Stimulated activated CD8-positive, alpha-beta memory T cell treated with anti-CD3 and anti-CD28 coated beads, Interleukin-2, amount 100 ng/mL, for 1 hour (primary cell): ENCODE measurements at places on chromosomes 5 and 9.
A peak's percentile ranks its signal among the peaks of the same experiment; 100 is the strongest.

DNA sequence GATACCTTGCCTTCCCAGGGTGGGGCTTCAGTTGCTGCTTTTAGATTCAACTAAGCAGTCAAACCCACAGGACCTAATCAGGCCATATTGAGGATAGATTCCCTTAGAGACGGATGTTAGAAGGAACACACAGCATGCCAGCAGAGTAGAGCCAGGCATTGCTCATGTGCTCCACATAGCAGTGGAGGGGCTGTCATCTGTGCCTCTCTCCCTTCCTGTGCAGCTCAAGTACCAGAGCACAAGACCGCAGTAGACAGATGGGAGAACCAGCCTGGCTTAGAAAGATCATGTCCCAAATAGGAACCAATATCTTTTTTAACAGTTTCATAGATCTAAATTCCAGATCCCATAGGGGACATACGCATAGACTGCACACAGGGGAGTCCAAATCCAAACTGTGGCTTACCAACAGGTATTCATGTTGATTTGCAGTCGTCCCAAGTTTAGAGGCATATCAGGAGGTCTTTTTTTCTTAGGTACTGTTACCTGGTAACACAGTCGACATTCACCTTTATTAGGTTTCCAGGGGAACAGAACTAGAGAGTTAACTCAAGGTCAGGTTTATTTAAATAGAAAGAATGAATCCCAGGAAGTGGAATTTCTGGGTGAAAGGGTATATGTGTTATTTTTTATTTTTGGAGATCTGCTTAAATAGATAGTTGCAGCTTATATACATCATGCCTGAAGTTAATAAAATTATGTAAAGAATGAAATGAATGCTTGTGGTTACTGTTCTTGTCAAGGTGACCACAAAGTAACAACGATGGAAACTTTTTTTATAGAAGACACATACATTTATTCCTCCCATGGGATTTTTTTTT lies 43.5 kb upstream of the PCAT7 start:
- DNase-seq = no peak

DNA sequence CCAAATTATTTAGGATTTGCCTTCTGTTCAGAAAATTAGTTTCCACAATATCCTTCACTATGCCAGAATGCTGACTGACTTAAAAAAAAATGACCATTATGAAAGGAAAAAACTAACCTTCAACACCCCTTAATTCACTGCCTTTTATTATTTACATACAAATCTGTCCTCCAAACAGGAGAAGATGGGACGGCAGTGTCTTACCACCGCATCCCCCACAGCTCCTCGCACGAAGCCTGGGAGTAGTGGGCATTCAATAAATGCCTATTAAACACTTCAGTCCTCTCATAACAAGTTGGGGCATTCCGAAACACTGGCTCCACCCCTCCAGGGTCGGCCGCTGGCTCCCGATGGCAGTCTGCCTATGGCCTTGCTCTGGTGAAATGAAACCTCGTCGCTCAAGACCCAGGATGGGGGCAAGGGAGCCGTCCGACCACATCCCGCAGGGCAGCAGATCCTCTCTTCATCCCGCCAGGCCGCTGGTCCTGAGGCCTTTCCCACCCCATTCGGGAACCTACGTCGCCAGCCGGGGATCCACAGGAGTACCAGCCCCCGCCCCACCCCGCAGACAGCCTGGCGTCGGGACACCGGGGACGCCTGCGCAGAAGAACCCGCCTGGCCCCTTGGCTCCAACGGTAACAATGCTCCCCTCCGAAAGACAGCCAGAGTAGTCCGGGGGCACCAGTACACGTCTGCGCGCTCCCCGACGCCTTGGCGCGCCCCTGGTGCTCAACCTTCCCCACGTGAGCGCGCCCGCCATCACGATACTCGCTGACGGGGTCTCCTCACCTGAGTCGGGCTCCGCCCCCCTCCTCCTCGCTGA lies 613 bp downstream of the ZBTB5 start:
- DNase-seq = peak; percentile 76

GRCh38 chr5:72355706-72356299 lies 35.6 kb downstream of the PTCD2 start:
- no peak for DNase-seq

DNA sequence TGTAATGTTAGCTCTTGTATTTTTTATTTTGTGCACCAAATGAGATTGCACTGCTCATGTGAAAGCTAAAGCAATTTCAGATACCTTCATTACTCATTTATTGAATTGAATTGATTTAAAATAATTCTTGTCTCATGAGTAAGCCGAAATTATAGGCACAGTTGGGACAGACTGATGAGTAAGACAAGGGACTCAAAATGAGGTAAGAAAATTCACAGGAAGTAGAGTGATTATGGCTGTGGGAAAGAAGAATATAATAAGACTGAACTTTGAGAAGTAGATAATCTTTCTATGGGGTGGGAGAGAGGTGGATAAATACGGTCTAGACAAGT lies 51.1 kb downstream of the NUDT12 start:
- no peak for DNase-seq

DNA sequence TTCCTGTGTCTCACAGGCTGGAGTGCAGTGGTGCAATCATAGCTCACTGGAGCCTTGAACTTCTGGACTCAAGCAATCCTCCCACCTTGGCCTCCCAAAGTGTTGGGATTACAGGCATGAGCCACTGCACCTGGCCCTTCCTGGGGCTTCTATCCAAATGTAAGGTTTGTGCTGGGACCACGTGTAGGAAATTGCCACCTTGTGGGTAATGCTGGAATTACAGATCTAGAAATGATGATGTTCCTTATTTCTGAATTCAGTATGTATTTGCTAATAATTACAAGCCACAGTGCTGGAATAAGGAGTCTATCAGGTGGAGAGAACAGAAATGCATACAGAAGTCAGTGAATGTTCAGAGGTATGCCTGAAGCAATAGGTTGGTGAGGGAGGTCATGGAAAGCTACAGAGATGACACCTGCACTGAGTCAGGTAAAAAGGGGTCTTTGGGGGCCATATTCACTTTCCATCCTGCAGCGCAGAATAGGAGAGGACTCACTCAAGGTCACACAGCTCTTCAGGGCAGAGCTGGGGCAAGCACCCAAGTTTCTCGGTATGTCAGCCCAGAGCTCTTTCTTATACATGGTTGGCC lies 8.8 kb upstream of the IGFBPL1 start:
- no peak for DNase-seq

DNA sequence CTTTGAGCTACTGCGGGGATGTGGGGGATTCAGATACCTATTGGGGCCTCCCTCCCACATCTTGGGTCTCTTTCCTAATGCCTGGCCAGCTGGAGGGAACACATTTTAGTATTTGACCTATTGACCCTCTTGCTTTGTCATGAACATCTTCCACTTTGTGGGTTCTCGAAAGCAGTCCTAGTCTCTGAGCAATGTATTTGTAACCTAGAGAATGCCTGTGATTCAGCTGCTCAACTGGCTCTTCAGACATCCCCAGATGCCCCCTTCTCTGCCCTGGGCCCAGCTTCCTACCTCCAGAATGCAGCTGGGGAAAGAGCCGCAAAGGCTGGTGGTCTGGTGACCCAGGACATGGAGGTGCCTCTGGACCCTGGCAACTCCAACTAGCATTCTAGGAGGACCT lies 32.2 kb downstream of the APTX start:
- no peak for DNase-seq

GRCh38 chr9:33850267-33850629 lies 33.3 kb downstream of the UBE2R2 start:
- no peak for DNase-seq

DNA sequence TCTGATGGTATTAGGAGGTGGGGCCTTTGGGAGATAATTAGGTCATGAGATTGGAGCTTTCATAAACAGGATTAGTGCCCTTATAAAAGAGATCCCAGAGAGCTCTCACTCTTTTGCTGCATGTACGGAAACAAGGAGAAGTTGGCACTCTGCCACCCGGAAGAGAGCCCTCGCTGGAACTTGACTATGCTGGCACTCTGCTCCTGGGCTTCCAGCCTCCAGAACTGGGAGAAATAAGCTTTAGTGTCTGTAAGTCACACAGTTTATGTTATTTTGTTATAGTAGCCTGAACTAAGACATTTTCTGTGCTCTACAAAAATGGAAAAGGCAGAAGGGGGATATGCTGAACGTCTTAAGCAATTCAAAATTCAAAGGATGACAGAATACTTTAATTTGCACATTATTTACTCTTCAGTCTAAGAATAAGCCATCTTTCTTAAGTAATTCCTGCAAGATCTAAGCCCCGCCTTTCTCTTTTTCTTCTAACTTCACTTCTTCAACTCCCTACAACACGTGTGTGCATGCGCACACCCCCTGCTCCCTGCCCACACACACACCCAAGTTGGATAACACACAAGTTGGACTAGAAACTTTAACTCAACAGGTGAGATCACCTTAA lies 17.3 kb downstream of the NFIB start:
- DNase-seq = no peak

- no peak for DNase-seq
Measured at GRCh38 chr5:162473041-162473714, 405.6 kb downstream of the GABRG2 start.

- no peak for DNase-seq
Measured at GRCh38 chr5:43646992-43647391, 44.0 kb downstream of the NNT start.

DNA sequence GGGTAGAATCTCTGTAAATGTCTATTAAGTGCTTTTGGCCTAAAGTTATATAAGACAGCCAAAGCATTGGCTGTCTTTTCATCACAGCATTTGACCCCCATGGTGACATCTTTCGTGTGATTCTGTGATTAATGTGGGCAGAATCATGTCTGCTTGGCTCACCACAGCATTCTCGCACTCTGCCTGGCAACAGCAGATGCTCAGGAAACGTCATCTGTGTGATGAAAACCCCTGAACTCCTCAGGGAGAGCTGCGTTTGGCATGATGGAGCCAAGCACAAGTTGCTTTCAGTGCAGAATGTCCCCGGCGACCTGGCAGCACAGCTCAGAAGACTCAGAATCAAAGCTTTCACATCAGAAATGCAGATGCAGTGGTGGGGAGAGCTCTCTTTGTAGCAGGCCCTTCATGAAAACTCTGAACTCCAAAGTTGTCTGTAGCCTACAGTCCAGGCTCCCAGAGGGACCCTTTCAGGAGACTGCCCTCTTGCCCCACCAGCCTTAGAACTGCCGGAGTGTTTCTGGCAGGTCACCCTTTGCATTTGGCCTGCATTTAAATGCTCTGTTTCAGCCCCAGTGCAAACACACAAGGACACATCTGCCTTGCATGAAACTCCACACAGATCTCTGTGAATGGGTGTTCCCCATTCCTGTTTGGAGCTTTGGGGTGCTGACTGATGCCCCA lies 155.6 kb upstream of the PANK3 start:
- no peak for DNase-seq

GRCh38 chr5:153623751-153624450 lies 133.4 kb downstream of the GRIA1 start:
- no peak for DNase-seq

DNA sequence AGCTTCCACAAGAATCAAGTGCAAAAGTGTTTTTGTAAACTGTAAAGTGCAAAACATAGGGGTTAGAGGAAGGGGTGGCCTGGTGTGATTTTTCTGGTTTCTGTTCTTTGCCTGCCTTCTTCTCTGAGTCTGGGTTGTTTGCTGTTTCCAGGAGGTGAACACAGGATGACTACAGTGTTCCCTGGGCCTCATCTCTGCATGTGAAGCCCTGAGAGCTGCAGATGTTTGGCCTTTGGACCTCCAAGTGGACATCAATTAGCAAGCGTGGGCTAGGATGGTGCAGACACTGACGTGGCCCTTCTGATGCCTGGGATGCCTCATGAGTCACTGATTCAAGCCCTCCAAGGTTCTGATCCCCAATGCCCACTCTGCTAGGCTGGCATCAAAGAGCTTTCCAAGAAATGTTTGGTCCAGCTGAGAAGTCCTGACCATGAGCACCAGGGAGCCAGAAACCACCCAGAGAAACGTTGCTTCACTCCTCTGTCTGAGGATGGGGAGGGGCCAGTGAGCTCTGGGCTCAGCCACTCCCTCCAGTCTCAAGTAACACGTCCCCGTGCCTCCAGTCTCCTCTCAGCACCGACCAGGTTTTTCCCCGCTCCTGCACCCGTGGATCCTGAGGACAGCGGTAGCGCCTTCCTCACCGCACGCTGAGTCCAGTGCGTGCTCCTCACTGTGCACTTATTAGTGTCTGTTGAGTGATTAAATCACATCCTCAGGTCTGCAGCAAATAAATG lies 7.6 kb downstream of the IL9 start:
- DNase-seq = no peak

DNA sequence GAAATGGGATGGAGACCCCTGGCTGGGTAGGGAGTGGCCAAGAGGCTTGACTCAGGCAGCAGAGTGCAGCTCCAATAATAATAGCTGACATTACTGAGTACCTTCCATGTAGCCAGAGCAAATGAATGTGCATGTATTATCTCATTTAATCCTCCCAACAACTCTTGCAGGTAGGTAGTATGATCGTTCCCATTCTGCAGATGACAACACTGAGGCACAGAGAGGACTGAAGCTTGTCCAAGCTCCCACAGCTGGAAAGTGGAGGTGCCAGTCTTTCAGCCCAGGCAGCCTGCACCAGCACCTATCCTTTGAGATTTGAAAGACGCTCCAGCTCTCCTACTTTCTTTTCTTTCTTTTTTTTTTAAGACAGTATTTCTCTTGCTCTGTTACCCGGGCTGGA lies 87.6 kb downstream of the PCDH1 start:
- no peak for DNase-seq

DNA sequence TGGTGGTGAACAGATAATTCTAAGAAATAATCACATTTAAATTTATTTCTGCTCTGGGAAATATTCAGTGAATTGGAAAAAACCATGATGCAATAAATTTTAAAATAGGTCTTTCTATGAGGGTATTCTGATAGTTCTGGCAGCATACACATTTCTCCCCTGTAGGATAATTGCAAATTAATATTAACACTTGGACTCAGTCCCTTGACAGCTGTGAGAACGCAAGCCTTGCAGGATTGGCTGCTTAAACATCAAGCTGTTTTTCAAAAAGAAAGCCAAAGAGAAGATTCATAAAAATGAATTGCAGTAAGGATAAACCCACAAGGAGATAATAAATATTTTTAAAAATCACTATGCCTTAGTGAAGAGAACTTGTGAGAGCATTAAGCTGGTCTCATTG lies 180.0 kb downstream of the MTRR start:
- no peak for DNase-seq

GRCh38 chr5:139708877-139709581 lies 60.9 kb downstream of the CXXC5 start:
- DNase-seq = no peak

- DNase-seq = no peak
Measured at GRCh38 chr9:19373527-19373926, 6.5 kb downstream of the RPS6 start.

GRCh38 chr5:83414601-83415000 lies 56.9 kb upstream of the VCAN start:
- DNase-seq = no peak

- DNase-seq = no peak
Measured at GRCh38 chr5:79687889-79688288, 1.7 kb upstream of the CMYA5 start.

- no peak for DNase-seq
Measured at GRCh38 chr9:76893395-76893932, 12.4 kb downstream of the PRUNE2 start.
